ENCODE measurements at places on chromosomes 7 and 10. TPM values are rescaled to one million over a fixed set of nuclear protein-coding genes. Genes with fewer than 3 reads are reported as not detected.

DNA sequence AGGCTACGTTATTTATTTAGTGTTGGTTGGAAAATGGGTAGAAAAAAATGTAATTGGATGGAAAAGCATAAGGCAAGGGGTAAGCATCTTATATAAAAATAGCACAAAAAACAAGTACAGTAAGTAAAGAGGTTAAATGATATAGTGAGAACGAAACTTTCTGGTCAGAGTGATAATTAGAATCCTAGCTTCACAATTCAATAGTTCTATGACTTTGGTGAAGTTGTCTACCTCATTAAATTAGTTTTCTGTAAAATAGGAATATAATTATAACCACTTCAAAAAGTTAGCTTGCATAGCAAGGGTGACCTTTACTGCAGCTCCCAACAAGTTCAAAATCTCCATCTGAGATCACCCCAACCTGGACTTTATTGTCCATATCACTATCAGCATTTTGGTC is 30.8 kb upstream of the TAS2R16 start:
- no peaks in the 10 kb centered on the region for H3K4me1 ChIP-seq
- H3K27ac ChIP-seq: no peak overlapping the region
- no peak overlapping the region for H3K4me3 ChIP-seq
- no peak for DNase-seq
- no peaks in the 10 kb centered on the region for H3K27me3 ChIP-seq

- no peaks in the 10 kb centered on the region for H3K36me3 ChIP-seq
- H3K27ac ChIP-seq: no peak overlapping the region
- no peak overlapping the region for H3K4me3 ChIP-seq
- no peaks in the 10 kb centered on the region for H3K4me1 ChIP-seq
- H3K27me3 ChIP-seq: no peaks in the 10 kb centered on the region
- DNase-seq: no peak
Measured at GRCh38 chr7:38671911-38672905, 41.0 kb upstream of the AMPH start.

DNA sequence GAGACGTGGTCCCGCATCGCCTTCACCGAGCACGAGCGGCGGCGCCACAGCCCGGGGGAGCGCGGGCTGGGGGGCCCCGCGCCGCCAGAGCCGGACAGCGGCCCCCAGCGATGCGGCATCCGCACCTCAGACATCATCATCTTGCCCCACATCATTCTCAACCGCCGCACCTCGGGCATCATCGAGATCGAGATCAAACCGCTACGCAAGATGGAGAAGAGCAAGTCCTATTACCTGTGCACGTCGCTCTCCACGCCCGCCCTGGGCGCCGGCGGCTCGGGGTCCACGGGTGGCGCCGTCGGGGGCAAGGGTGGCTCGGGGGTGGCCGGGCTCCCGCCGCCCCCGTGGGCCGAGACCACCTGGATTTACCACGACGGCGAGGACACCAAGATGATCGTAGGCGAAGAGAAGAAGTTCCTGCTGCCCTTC is 737 bp downstream of the CNNM2 start:
- peak; percentile 59 for DNase-seq
- H3K4me1 ChIP-seq: no peaks in the 10 kb centered on the region
- no peaks in the 10 kb centered on the region for H3K27me3 ChIP-seq
- peak overlapping the region; percentile 88 for H3K4me3 ChIP-seq

GRCh38 chr10:103812432-103812831 is 42.9 kb downstream of the SH3PXD2A start:
- H3K27me3 ChIP-seq: no peaks in the 10 kb centered on the region
- peaks cover 7% of the 10 kb centered on the region for H3K4me1 ChIP-seq
- H3K4me3 ChIP-seq: no peak overlapping the region
- no peaks in the 10 kb centered on the region for H3K36me3 ChIP-seq

- H3K36me3 ChIP-seq: no peaks in the 10 kb centered on the region
- H3K4me3 ChIP-seq: no peak overlapping the region
- DNase-seq: no peak
- H3K27ac ChIP-seq: no peak overlapping the region
- H3K4me1 ChIP-seq: no peaks in the 10 kb centered on the region
Measured at GRCh38 chr10:56296618-56297017, 64.4 kb downstream of the ZWINT start.

DNA sequence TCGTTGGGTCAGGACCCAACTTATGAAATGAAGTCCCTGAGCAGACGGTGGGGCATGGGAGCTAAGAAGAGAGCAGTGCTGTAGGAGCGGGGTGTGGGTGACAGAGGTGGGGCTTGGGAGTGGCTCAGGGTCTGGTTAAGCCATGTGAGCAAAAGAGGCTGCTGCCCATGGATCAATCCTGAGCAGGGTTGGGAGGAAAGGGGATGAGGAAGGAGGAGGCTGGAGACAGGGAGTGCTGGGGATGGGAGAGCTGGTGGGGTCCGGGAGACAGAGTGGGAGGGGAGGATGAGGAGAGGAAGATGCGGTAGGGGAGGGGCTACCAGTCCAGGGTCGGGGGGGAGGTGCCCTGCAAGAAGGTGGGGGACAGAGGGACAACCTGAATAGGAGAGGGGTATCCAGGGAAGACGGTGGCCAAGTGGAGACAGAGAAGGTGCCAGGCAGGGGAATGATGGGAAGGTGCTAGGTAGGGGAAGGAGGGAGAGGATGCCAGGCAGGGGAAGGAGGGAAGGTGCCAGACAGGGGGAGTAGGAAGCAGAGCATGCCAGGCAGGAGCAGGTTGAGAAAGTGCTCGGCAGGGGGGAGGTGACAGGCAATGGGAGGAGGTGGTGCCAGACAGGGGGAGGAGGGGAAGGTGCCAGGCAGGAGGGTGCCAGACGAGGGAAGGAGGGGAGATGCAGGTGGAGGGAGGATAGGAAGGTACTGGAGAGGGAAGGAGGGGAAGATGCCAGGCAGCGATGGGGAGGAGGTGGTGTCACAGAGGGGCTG is 27.5 kb upstream of the SMARCD3 start:
- H3K36me3 ChIP-seq: no peaks in the 10 kb centered on the region
- H3K4me1 ChIP-seq: no peaks in the 10 kb centered on the region
- DNase-seq: peak; percentile 46
- H3K27ac ChIP-seq: no peak overlapping the region
- H3K27me3 ChIP-seq: no peaks in the 10 kb centered on the region

Gene LRRC61
- total RNA-seq: 33.0 TPM

DNA sequence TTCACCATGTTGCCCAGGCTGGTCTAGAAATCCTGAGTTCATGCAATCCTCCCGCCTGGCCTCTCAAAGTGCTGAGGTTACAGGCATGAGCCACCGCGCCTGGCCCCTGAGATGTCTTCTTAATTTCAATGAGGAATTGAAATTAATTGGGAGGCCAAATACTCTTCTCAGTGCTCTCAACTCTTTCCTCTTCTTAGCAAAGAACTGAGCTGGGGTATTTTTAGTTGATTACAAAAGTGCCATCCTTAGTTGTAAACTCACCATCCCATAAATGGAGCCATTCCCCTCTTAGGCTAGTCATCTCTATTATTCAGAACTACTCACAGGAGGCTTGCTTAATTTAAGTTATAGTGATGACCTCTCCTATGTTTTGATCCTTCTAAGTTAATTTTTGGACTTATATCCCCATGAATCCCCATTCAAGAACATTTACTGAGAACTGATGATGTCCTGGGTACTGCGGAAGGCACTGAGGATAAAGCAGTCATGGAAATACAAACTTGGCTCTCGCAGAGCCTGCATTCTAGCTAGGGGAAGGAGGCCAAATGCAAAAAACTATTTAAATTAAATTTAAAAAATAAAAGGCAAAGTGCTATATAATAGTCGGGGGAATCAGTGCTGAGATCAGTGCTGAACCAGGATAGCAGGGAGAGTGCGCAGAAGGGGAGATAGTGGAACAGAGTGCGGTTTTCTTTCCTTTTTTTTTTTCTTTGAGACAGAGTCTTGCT is 145.3 kb downstream of the SFMBT2 start:
- H3K4me3 ChIP-seq: no peak overlapping the region
- H3K4me1 ChIP-seq: no peaks in the 10 kb centered on the region
- DNase-seq: no peak
- no peaks in the 10 kb centered on the region for H3K27me3 ChIP-seq
- H3K27ac ChIP-seq: no peak overlapping the region

GRCh38 chr7:37977243-37977642 is 56.8 kb downstream of the EPDR1 start:
- no peak overlapping the region for H3K4me3 ChIP-seq
- H3K27ac ChIP-seq: no peak overlapping the region
- no peaks in the 10 kb centered on the region for H3K27me3 ChIP-seq
- H3K4me1 ChIP-seq: no peaks in the 10 kb centered on the region

Gene TRIM74
- total RNA-seq: 0.77 TPM

- DNase-seq: no peak
- H3K4me1 ChIP-seq: no peaks in the 10 kb centered on the region
- no peaks in the 10 kb centered on the region for H3K27me3 ChIP-seq
- H3K36me3 ChIP-seq: no peaks in the 10 kb centered on the region
Measured at GRCh38 chr7:36372156-36372555, 17.5 kb upstream of the ANLN start.

- H3K27ac ChIP-seq: no peak overlapping the region
- no peak overlapping the region for H3K4me3 ChIP-seq
- H3K36me3 ChIP-seq: no peaks in the 10 kb centered on the region
- H3K4me1 ChIP-seq: no peaks in the 10 kb centered on the region
Measured at GRCh38 chr10:84184517-84184916, 9.8 kb upstream of the CDHR1 start.

GRCh38 chr10:53899463-53900160 is 901.4 kb downstream of the PCDH15 start:
- no peak overlapping the region for H3K27ac ChIP-seq
- H3K4me1 ChIP-seq: no peaks in the 10 kb centered on the region
- no peaks in the 10 kb centered on the region for H3K36me3 ChIP-seq
- H3K27me3 ChIP-seq: no peaks in the 10 kb centered on the region

DNA sequence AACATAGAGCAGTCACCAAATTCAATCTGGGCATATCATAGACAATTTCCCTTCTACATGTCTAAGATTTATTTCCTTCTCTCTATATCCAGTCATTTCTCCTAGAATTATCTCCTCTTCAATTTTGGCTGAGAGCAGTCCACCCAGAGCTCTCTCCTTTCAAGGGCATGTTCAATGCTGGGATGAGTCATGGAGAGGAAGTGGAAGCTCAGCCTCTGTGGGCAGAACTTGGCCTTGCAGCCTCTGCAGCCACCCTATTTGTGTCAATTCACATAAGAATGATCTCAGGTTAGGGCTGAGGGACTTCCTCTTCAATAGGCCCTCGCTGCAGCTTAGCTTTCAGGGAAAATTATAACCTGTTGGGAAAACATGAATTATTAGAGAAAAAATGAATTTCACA is 560.8 kb downstream of the POM121L12 start:
- no peaks in the 10 kb centered on the region for H3K27me3 ChIP-seq
- DNase-seq: no peak
- no peak overlapping the region for H3K4me3 ChIP-seq
- no peak overlapping the region for H3K27ac ChIP-seq
- no peaks in the 10 kb centered on the region for H3K36me3 ChIP-seq

DNA sequence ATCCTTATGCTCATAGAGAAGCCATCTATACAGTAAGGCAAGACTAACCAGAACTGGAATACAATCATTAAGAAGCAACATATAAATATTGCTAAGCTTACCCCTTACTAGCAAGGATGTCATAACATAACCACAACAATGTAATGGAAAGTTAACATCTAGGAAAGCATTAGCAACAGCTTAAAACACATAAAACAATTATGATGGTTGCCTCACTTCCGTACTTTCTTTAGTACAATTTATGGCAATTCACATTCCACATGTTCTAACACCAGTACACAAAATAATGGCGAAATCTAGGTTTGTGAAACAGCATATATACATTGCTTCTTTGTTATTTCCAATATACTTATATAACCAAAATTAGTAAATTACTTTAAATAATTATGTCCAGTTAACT is 195.0 kb downstream of the AHR start:
- H3K4me1 ChIP-seq: peaks cover 12% of the 10 kb centered on the region
- no peak overlapping the region for H3K4me3 ChIP-seq
- no peaks in the 10 kb centered on the region for H3K27me3 ChIP-seq
- H3K36me3 ChIP-seq: no peaks in the 10 kb centered on the region
- H3K27ac ChIP-seq: no peak overlapping the region
- no peak for DNase-seq

DNA sequence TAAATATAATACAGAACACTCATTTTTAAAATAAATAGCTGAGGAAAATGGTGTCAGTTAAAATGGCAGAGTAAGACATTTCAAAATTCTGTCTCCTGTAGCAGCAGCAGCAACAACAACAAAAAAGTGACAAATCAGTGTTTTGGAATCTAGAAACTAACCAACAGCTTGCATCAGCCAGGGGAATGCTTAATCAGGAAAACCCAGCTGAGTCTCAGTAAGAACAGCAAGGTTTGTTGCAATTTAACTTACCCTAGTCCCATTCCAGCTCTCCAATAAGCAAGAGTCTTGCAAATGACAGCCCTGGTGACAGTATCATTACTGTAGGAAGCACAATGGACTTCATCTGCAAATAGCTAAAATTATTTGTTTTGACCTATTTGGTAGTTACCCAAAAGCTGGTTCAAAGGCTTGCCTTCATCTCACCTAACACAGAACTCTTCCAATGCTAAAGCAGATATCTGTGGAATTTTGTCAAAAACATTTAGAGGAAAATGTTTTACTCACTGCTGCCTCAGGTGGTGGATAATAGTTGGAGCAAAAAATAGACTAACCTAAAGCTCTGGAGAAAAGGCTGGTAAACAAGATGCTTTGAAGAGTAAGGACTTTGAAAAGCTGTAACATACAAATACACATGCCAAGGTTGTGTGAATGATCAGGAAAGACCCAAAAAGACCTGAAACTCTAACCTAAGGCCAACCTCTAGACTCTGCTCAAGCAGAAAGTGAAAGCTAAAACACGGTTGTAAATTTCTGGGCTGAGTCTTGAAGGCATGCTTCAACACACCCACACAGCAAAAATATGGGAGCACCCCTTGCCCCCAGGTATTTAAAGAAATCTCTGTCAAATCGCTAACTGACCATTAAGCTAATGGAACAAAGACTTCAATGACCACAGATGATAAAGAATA is 9.9 kb upstream of the ARHGAP22 start:
- H3K27me3 ChIP-seq: no peaks in the 10 kb centered on the region
- no peak for DNase-seq
- no peak overlapping the region for H3K4me3 ChIP-seq
- H3K4me1 ChIP-seq: no peaks in the 10 kb centered on the region
- H3K27ac ChIP-seq: no peak overlapping the region

- no peak overlapping the region for H3K27ac ChIP-seq
- DNase-seq: no peak
- H3K36me3 ChIP-seq: no peaks in the 10 kb centered on the region
- H3K27me3 ChIP-seq: no peaks in the 10 kb centered on the region
- H3K4me1 ChIP-seq: no peaks in the 10 kb centered on the region
Measured at GRCh38 chr7:78787854-78788253, 665.6 kb downstream of the MAGI2 start.

GRCh38 chr10:600876-601659 is 88.4 kb downstream of the DIP2C start:
- peak; percentile 74 for DNase-seq
- no peaks in the 10 kb centered on the region for H3K36me3 ChIP-seq
- no peaks in the 10 kb centered on the region for H3K27me3 ChIP-seq
- H3K4me1 ChIP-seq: peaks cover 14% of the 10 kb centered on the region
- H3K4me3 ChIP-seq: no peak overlapping the region

GRCh38 chr7:155992974-155993373 is 180.7 kb upstream of the SHH start:
- H3K4me1 ChIP-seq: no peaks in the 10 kb centered on the region
- no peaks in the 10 kb centered on the region for H3K36me3 ChIP-seq
- no peaks in the 10 kb centered on the region for H3K27me3 ChIP-seq
